Motor neuron (in vitro differentiated cells): ENCODE measurements at places on chromosomes 1 and 21.
A peak's percentile ranks its signal among the peaks of the same experiment; 100 is the strongest.

- no peak for ATAC-seq
These were observed 672.8 kb downstream of the LMO4 start for GRCh38 chr1:88001460-88001859.

- ATAC-seq: no peak
These were observed 21.4 kb upstream of the BLACAT1 start for GRCh38 chr1:205477121-205477758.

- no peak for ATAC-seq
These were observed 28.3 kb upstream of the MYBPHL start for GRCh38 chr1:109335091-109335490.

DNA sequence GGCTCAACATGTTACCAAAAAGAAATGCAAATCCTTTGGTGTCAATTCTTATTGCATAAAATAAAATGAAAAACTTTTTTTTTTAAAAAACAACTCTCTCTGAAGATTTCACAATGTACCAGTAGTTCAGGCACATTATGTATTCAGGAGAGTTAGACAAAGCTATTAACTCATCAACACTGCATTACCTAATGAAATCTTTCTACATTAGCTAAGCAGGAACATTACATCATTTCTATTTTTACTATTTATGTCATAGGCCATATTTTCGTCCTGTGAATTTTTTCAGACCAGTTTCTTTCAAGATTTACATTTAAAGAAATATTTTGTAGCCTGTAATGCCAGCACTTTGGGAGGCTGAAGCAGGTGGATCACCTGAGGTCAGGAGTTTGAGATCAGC lies 366.2 kb downstream of the USH2A start:
- peak; percentile 72 for ATAC-seq

DNA sequence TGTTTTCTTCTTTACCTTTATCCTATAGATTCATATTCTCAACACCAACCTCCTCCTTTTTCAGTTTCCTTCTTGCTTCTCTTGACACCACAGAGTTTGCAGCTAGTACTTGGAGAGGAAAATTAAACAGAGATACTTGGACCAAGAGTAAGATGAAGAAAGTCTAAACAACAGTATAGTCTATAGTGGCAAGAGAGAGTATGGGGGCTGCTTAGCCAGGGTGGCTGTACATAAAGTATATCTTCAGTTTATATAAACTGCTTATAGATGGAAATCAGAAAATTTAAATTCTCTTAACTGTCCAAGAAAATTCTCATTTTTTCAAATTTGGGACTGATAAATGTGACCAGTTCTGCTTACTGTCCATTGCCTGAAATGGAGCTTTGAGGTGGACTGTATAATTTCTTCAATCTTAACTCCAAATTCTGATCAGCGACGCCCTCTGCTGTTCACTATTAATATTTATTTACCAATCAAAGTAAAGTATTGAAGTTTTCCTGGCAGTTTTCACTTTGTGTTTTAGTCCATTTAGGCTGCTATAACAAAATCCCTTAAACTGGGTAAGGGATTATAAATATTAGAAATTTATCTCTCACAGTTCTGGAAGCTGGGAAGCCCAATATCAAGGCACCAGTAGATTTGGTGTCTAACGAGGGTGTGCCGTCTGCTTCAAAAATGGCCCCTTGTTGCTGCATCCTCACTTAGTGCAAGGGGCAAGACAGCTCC lies 14.8 kb upstream of the METTL18 start:
- ATAC-seq: no peak

DNA sequence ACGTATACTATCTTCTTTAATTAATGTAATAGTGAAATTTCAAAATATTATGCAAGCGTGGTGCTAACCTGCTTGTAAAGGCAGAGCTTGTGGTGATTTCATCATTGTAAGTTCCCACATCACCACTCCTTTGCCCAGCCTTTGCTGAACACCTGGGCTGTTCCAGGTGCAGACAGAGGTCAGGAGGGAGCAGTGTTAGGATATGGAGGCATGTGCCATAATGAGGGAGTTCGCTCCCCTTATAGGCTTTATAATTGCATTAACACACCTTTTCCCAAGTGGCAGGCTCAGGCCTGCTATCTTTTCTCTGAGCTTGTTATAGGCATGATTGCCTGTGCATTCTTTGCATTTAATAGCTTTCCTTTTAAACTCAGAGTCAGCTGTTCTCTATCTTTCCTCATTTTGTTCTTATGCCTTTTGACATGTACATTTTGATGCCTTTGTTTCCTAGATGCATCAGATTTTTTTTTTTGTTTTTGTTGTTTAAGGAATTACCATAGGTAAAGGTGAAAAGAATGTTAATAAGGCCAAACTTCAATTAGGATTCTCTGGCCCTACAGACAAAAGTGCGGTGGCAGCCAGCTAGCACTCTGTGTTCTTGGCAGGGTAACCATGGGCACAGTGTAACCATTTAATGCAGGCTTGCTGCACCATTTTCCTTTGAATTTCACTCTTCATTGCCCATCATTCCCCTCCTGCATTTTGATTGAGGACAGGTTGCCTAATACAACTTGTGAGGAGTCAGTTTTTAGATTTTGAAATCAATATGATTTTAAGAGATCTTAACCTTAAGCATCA lies 12.6 kb downstream of the NPL start:
- no peak for ATAC-seq
